ENCODE measurements at places on chromosomes 5 and 9.

DNA sequence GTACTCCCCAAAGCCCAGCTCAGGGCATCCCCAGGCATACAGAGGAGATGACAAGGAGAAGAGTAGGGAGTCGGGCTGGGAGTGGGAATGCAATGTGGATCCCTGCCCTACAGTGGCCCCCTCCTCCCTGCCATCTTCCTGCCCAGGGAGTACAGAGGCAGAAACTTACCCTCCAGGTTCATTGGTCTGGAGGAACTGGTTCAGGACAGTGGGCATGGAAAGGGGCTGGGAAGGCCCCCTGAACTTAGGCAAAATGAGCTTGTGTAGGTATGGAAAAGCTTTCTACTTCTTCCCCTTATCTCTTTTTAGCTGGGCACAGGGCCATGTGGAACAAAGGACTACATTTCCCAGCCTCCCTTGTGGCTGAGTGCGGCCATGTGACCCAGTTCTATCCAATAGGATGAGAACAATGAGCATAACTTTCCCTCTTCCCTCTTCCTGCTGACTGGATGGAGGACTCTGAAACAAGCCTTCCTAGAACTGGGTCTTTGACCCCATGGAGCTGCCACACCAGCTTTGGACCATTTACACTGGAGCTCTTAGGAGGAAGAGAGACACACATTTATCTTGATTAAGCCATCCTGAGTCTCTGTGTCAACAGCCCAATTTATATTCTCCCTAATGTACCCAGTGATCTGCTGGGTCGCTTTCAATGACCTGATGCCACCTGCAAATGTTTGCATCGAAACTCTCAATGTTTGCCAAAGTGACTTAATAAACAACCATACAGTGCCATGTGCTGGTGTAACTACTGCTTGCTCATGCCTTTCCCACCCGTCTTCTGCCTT lies 25.0 kb upstream of the HMCN2 start:
- no peaks in the 10 kb centered on the region for H3K27me3 ChIP-seq
- no peak overlapping the region for H3K4me3 ChIP-seq
- peak; percentile 43 for DNase-seq
- H3K36me3 ChIP-seq, result no peaks in the 10 kb centered on the region
- H3K27ac ChIP-seq, result no peak overlapping the region
- peaks cover 6% of the 10 kb centered on the region for H3K4me1 ChIP-seq

DNA sequence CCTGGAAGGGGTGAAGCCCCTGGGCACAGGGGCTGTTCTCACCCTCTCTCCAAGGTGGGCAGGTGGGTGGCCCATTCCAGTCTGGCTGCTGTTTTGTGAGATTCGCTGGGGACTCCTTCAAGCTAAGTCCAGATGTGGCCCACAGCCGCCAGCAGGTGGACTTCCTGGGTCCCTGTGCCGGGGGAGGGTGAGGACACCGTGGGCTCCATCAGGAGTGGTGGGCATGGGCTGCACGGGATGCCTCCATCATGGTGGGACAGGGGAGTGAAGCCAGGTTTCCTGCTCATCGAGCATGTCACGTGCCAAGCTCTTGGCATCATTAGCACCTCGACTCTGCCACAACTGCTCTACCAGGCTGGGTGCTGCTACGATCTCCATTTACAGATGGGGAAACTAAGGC lies 1.8 kb downstream of the NCS1 start:
- peaks cover 15% of the 10 kb centered on the region for H3K27me3 ChIP-seq
- peaks cover 10% of the 10 kb centered on the region for H3K4me1 ChIP-seq
- peaks cover 3% of the 10 kb centered on the region for H3K36me3 ChIP-seq
- H3K4me3 ChIP-seq, result no peak overlapping the region

GRCh38 chr5:33235824-33236223 lies 204.9 kb upstream of the TARS1 start:
- no peak overlapping the region for H3K4me3 ChIP-seq
- no peaks in the 10 kb centered on the region for H3K4me1 ChIP-seq

GRCh38 chr5:74519161-74519571 lies 121.4 kb downstream of the ENC1 start:
- H3K4me3 ChIP-seq, result no peak overlapping the region
- no peaks in the 10 kb centered on the region for H3K27me3 ChIP-seq
- no peak overlapping the region for H3K27ac ChIP-seq
- peaks cover 15% of the 10 kb centered on the region for H3K4me1 ChIP-seq
- no peaks in the 10 kb centered on the region for H3K36me3 ChIP-seq

- peaks cover 5% of the 10 kb centered on the region for H3K4me1 ChIP-seq
- no peaks in the 10 kb centered on the region for H3K36me3 ChIP-seq
- H3K4me3 ChIP-seq, result no peak overlapping the region
- no peak overlapping the region for H3K27ac ChIP-seq
These were observed 33.3 kb downstream of the KCTD16 start for GRCh38 chr5:144203750-144204596.

DNA sequence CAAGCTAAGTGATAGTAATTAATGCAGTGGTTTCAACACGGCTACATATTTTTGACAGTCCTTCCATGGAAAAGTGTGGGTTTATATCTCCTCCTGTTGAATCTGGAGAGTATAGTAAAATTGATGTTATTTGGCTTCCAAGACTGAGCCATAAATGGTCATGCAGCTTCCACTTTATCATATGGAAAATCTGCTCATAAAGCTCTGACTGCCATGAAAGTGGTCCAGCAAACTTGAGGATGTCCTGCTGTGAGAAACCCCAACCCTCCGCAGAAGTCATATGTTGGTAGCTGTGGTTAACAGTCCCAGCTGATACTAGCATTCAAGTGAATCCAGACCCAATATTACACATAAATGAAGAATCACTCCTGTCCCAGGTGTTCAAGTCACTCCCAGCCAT lies 378.3 kb downstream of the KCTD16 start:
- no peaks in the 10 kb centered on the region for H3K4me1 ChIP-seq
- no peak overlapping the region for H3K4me3 ChIP-seq
- no peak overlapping the region for H3K27ac ChIP-seq

- no peak overlapping the region for H3K27ac ChIP-seq
- H3K4me1 ChIP-seq, result peaks cover 9% of the 10 kb centered on the region
- no peaks in the 10 kb centered on the region for H3K27me3 ChIP-seq
- DNase-seq, result no peak
- no peak overlapping the region for H3K4me3 ChIP-seq
These were observed 61.5 kb upstream of the RARS1 start for GRCh38 chr5:168424594-168425323.

- H3K36me3 ChIP-seq, result peaks cover 81% of the 10 kb centered on the region
- DNase-seq, result no peak
- H3K27me3 ChIP-seq, result no peaks in the 10 kb centered on the region
- H3K4me3 ChIP-seq, result no peak overlapping the region
- H3K27ac ChIP-seq, result no peak overlapping the region
- peaks cover 6% of the 10 kb centered on the region for H3K4me1 ChIP-seq
These were observed 23.3 kb downstream of the TRIP13 start for GRCh38 chr5:915946-916345.

DNA sequence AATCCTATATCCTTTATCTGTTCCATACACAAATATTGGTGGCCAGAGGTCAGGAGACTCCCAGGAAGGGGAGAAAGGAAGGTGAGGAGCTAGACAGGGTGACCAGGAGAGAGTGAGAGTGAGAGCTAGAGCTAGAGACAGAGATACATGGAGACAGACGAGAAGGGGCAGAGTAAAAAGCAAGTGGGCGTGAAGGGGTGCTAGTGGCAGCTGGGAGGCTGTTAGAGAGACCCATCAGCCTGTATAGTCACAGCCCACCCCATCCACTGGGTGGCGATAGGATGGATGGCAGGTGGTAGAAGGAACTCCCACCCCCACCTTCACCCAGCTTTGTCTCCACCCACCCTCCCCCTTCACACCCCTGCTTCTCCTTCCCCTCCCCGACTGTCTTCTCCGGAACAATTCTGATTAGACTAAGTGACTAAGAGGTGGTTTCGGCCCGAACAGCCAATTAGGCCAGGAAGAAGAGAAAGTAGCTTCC lies 32.8 kb downstream of the PCDH1 start:
- H3K36me3 ChIP-seq, result no peaks in the 10 kb centered on the region
- peaks cover 31% of the 10 kb centered on the region for H3K4me1 ChIP-seq
- peak overlapping the region; percentile 4 for H3K27ac ChIP-seq

DNA sequence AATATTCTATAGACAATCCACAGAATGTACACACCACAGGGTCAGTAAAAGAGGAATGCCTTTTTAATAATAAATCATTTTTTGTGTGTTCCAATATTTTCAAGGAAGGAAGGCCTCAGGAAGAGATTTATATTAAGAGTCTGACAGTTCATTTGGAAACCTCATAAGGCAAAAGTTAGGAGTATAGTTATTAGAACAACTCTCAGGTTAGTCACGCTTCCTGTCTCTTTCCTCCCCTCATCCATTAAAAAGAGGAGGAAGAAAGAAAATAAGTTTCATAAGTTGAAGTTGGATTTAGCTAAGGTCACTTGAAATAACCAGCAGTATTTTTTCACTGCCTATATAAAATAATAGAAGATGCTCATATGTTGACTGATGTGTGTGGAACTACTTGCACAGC lies 863.2 kb downstream of the PTPRD start:
- H3K27ac ChIP-seq, result no peak overlapping the region
- H3K4me1 ChIP-seq, result no peaks in the 10 kb centered on the region
- no peaks in the 10 kb centered on the region for H3K27me3 ChIP-seq
- H3K36me3 ChIP-seq, result no peaks in the 10 kb centered on the region
- H3K4me3 ChIP-seq, result no peak overlapping the region
- no peak for DNase-seq

- no peaks in the 10 kb centered on the region for H3K27me3 ChIP-seq
- peak; percentile 81 for DNase-seq
- H3K4me1 ChIP-seq, result no peaks in the 10 kb centered on the region
- no peak overlapping the region for H3K27ac ChIP-seq
These were observed 1.7 kb upstream of the ARRDC3 start for GRCh38 chr5:91384671-91385430.

DNA sequence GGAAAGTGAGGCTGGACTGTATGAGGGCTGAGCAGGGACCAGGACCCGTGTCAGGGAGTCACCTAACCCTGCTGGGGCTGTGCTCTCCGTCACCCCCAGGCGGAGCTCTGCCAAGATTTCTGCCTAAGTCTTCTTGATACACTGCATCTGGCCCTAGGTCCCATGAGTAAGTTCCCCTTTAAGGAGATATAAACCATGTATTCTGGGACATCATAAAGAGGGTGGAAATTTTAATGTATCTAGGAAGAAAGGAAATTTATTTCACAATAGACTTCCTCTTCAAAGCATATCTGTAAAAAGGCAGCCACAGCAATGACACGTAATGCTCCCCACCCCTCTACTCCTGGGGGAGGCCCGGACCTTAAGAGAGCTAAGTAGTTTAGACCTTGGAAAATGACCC lies 183.4 kb downstream of the FBXL7 start:
- peak; percentile 6 for DNase-seq
- no peaks in the 10 kb centered on the region for H3K27me3 ChIP-seq
- no peak overlapping the region for H3K4me3 ChIP-seq
- H3K36me3 ChIP-seq, result no peaks in the 10 kb centered on the region
- no peak overlapping the region for H3K27ac ChIP-seq

DNA sequence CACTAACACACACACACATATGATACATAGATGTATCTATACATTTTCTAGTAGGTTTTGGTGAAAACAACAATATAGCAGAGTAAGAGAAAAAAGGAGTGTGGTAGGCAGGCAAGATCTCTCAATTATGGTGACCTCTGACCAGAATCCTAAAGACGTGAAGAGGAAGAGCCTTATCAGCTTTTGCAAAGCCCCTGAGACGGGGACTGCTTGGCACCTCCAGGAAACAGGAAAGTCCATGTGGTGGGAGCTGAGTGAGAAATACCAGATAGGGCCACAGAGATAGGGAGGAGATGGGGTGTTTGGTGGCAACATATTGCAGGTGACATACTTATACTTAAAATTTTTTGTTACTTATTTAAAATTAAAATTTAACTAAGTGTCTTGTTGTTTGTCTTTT lies 39.9 kb upstream of the CTXN3 start:
- H3K4me3 ChIP-seq, result no peak overlapping the region
- H3K27me3 ChIP-seq, result no peaks in the 10 kb centered on the region
- no peaks in the 10 kb centered on the region for H3K36me3 ChIP-seq
- H3K4me1 ChIP-seq, result peaks cover 4% of the 10 kb centered on the region

DNA sequence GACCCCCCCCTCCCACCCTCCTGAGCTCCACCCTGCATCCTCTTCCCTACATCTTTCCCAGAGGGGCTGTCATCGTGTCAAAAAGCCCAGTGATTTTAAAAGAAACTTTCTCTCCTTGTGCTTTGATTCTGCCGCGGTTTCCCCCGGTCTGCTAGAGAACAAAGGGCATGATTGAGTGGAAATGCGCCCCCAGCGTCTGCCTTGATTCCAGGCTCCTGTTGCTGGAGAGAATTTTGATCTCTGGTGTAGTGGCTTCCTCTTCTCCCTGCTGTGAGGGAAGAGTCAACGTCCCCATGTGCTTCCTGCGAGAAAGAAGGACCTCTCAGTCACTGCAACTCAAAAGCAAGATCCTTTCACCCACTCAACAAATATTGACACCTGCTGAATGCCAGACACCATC lies 61.9 kb upstream of the RAPGEF1 start:
- H3K27me3 ChIP-seq, result peaks cover 2% of the 10 kb centered on the region
- no peaks in the 10 kb centered on the region for H3K4me1 ChIP-seq
- no peak for DNase-seq
- no peak overlapping the region for H3K4me3 ChIP-seq

GRCh38 chr5:88207575-88207974 lies 61.1 kb downstream of the TMEM161B start:
- H3K4me1 ChIP-seq, result peaks cover 4% of the 10 kb centered on the region
- no peak overlapping the region for H3K27ac ChIP-seq
- H3K36me3 ChIP-seq, result peaks cover 3% of the 10 kb centered on the region
- H3K27me3 ChIP-seq, result no peaks in the 10 kb centered on the region

- H3K4me3 ChIP-seq, result no peak overlapping the region
- no peaks in the 10 kb centered on the region for H3K4me1 ChIP-seq
- DNase-seq, result no peak
These were observed 76.4 kb upstream of the RARS1 start for GRCh38 chr5:168409591-168410458.

DNA sequence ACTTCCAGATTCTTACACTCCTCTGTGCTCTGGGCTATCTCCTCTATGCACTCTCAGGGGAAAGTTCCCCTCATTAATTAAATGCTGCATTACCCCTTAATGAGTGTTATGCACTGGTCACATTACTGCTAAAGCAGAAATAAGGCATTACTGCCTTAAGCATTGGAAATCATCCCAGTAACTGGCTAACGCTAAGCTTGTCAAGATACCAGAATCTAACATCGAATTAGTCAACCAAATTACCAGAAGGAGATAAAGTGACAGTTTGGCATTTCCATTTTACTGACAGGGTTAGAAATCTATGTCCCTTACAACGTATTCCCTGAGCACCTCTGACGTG lies 69.5 kb upstream of the FAM169A start:
- H3K4me1 ChIP-seq, result peaks cover 7% of the 10 kb centered on the region
- H3K27me3 ChIP-seq, result no peaks in the 10 kb centered on the region
- no peak overlapping the region for H3K27ac ChIP-seq
- H3K4me3 ChIP-seq, result no peak overlapping the region
- no peak for DNase-seq

DNA sequence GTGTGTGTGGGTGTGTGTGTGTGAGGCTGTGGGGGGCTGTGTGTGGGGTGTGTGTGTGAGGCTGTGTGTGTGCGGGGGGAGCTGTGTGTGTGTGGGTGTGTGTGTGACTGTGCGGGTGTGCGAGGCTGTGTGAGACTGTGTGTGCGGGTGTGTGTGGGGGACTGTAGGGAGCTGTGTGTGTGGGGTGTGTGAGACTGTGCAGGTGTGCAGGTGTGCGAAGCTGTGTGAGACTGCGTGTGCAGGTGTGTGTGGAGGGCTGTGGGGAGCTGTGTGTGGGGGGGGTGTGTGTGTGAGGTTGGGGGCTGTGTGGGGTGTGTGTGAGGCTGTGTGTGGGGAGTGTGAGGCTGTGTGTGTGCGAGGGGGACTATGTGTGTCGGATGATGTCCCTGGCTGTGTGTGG lies 23.2 kb downstream of the AHRR start:
- H3K4me1 ChIP-seq, result peaks cover 3% of the 10 kb centered on the region
- H3K27ac ChIP-seq, result no peak overlapping the region
- peaks cover 8% of the 10 kb centered on the region for H3K27me3 ChIP-seq
- H3K36me3 ChIP-seq, result no peaks in the 10 kb centered on the region
